ENCODE measurements at places on chromosomes 2 and 18.

DNA sequence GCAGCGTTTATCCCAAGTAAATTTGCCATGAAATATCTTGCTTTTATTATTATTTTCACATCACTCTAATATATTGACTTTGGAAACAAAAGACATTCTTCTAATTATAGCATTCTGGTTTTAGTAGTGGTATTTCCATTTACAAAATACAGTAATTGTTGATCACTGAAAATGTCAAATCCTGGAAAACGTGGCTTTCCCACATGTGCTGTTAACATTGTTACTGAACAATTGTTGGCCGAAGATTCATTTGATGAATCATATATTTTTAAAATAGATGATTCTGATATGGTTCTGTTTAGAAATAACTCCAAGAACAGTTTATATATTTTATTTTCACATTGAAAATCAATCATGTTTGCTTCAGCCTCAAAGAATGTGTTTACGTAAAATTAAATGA is 32.9 kb downstream of the SP140 start:
- DNase-seq, result peak; percentile 26

- DNase-seq, result no peak
Observed at GRCh38 chr2:119305497-119306195, 61.0 kb downstream of the C2orf76 start.

DNA sequence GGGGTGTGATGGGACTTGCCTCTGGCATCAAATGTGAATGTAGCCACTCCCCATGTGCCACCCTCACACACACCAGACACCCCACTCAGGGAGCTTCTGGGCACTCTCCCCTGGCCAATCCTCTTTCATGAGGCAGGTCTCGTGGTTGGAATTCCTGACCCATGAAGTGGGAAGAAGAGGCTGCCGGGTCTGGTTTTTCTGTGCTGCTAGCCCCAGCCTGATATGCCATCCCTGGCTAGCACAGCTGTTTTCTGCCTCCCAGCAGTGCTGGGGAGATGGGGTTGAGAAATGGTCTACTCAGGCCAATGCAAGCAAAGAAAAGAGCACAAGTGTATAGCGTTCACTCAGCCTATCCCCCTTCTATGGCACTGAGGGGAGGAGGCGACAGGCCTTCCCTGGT is 1.2 kb upstream of the C2orf72 start:
- no peak for DNase-seq

GRCh38 chr2:99660616-99661406 is 171.0 kb upstream of the REV1 start:
- no peak for DNase-seq

DNA sequence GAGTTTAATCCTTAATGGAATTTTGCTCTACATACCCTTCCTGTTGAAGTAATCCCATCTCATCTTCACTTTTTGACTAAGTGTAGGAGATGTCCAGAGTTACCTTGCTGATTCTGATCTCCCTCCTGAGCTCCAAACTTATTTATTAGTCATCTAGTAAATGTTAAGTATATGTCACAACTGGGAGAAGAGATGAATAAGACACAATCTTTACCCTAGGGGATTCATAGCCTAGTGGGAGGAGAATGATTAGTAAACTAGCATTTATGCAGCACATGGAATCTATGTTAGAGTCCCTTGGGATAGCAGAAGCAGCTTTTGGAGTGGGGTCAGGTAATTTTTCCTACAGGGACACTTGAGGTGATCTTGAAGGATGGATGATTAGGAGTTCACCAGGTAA is 20.7 kb downstream of the ACVR2A start:
- peak; percentile 61 for DNase-seq

DNA sequence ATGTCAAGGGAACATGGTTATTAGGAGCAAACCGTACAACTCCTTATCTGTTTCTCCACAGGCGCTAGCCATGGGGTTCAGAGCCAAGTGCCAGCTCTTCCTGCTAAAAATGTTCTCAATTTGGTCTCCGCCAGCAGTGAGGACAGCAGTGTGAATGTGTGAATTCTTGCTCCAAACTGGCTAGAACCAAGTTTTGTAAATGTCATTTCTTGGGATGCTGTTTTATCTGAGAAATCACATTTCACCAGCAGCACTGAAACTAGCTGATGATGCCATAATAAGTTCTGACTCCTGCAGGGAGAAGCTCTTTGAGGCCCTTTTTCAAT is 140.6 kb upstream of the LGALSL start:
- DNase-seq, result peak; percentile 67

DNA sequence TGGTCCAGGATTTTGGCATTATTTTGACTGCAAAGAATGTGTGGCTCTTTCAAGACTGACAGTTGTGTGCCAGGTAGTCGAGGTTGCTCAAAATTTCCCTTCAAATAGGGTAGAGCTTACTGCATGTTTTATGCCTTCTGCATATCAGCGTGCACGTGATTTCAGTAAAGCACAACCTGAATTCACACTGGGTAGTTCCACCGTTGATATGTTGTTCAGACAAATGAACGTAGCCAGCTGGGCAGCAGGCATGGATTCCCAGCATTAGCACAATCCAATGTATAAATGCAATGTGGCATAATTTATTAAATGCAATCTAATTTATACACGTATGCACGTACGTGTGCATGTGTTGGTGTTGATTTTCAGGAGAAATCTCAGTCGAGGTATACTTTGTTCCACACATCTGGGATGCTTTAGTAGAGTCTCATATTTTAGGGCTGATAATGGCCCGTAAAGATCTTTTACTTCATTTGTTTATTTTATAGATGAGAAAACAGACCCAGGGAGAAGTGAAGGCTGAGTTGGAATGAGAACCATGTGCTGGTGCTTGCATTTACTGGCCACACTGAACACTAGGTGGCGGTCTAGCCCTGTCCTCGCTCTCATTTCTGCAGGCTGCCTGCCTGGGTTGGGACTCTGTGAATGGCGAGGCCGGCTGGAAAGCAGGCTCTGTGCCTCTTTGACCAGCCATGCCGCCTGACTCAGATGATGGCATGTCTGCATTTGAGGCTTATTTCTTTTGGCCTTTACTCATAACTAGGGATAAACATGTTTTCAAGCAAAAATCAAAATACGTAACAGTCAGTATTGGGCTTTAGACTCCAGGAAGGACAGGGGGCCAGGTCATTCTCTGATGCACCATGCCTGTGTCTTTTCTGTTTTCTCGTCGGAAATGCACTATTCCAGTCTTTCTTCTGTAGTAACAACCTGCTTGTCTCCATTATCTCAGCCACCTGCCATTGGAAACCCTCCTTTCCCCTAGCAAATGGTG is 120.4 kb downstream of the RNF144A start:
- peak; percentile 57 for DNase-seq

DNA sequence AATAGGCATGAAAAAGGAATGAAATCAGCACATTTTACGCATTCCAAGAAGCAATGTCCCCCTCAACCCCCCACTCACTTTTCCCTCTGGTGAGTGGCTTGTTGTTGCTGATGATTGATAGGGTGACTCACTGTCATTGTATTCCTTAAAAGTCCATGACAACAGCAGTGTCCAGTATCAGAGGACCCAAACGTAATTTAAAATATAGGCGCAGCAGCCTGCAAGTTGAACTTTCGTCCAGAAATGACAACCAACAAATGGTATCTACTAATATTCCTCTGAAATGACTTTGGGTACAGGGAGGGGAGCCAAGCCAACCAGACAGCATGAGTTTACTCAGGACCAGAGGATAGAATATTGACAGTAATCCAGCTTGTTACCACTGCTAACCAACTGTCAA is 182.9 kb upstream of the SIX3 start:
- DNase-seq, result no peak

DNA sequence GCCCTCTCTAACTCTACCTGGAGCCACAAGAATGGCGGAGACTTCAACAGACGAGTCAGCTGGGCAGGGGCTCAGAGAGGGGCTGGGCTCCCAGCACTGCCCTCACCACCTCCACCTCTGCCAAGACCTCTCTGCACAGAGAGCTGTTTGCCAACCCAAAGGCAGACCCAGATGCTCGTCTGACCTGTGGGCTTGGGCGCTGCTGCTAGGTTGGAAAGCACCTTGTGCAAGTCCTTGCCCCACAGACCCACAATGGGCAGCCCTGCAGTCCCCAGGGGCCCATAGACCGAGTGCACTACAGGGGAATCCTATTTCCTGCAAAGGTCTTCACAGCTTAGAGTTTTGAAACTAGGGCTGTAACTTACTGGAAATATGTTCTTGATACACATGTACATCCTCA is 13.3 kb downstream of the ACKR3 start:
- DNase-seq, result no peak

GRCh38 chr2:69936906-69937305 is 22.0 kb downstream of the MXD1 start:
- peak; percentile 48 for DNase-seq

DNA sequence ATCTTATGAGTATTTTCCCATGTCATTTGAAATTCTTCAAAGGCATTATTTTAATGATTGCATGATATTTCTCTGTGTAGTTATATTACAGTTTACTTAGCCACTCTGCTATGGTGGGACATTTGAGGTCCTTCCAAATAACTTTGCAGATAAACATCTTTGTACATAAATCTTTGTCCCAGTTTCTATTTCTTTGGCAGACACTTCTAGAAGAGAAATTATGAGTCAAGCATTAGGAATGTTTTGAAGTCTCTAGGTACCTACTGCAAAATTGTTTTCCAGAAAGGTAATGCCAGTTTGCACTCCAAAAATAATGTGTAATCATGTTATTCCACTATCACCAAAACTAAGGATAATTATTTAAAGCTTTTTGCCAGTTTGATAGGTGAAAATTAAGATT is 149.7 kb downstream of the EN1 start:
- peak; percentile 41 for DNase-seq

Data from cardiac fibroblast (primary cell).